ENCODE measurements at places on chromosomes 6 and 20.

GRCh38 chr6:44268095-44268628 is 2.1 kb upstream of the TMEM151B start:
- peak; percentile 60 for DNase-seq

- no peak for DNase-seq
These were observed 785.6 kb downstream of the QKI start for GRCh38 chr6:164200071-164200470.

DNA sequence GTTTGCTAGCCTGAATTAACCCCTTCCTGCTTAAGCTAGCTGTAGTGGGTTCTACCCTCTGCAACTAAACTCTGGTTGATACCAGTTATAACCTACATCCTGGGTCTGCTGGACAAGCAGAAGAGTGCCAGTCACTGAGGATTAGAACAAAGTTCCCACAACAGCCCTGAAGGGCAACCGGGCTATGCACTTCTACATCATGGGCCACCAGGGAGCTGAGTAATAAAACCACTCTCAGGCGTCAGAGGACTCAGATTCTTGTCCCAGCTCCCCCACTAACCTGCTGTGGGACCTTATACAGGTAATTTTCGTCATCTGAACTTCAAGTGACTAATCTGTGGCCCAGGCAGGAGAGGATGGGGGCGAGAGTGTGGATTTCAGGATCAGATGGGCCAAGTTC is 56.8 kb downstream of the EYA2 start:
- no peak for DNase-seq

DNA sequence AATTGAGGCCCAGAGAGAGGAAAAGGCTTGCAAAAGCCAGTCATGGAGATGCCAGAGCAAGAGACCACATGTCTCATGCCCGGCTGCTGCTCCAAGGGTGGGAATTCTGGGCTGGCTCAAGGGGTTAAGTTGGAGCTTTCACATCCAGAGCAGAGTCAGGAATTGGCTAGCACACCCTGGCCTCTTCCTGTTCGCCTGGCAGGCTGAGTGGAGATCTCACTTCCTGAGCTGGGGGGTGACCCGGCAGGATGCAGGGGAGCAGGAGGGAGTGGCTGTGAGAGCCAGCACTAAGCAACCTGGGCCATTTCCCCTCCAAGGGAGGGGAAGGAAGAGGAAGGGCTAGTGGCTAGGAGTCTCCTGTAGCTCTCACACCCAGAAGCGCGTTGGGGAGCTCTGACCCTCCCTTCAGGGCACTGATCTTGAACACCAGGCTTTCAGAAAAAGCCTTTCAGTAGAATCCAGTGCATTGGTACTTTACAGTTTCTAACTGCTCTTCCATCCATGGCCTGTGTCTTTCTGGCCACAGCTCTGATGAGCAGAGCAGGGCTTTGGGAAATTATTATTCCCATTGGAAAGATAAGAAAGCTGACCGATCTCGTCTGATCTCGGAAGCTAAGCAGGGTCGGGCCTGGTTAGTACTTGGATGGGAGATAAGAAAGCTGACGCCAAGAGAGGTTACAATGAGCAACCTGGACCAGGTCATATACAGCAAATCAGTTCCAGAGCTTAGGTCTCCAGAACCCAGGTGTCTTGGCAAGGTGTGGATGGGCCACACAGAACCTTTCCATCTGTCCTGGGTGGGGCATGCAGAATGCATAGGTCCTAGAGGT is 2.2 kb upstream of the CCM2L start:
- DNase-seq = no peak

GRCh38 chr6:81169166-81169565 is 583.3 kb downstream of the TENT5A start:
- no peak for DNase-seq

DNA sequence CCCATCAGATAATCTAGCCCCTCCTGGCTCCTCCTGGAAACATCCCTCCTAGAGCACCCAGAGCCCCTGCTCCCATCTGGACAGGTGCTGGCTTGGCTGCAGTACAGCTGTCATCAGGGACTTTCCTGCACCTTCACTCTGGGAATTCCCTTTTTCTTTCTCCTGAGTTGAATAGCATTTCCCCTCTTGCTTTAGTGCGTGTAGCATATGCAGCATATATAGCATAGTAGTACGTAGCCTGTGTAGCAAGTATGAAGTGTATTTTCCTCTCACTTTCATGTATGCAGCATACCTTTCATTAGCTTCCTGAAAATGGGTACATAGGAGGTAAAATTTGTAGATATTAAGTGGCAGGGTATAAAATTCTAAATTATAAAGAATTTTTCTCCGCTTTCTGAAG is 352.9 kb downstream of the ESR1 start:
- peak; percentile 9 for DNase-seq

- no peak for DNase-seq
These were observed 43.3 kb downstream of the DUSP22 start for GRCh38 chr6:335572-335971.

GRCh38 chr6:125073071-125073470 is 80.5 kb upstream of the TPD52L1 start:
- DNase-seq = no peak

DNA sequence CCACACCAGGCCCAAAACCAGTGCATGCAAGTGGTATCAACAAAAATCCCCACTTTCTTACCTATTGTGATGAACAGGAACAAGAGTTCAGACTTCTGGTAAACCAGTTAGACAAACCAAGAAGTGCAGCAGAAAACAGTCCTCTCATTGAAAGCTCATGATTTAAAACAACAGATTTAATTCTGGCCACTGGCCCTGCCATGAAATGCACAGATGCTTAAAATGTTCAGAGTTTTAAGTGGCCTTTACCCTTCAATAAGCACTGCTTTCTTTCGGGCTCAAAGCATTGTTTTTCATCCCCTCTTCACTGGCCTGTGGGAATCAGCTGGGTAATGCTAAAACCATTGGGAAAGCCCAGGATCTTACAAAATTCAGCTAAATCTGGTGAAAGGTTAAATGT is 102.4 kb upstream of the ISM1 start:
- no peak for DNase-seq

DNA sequence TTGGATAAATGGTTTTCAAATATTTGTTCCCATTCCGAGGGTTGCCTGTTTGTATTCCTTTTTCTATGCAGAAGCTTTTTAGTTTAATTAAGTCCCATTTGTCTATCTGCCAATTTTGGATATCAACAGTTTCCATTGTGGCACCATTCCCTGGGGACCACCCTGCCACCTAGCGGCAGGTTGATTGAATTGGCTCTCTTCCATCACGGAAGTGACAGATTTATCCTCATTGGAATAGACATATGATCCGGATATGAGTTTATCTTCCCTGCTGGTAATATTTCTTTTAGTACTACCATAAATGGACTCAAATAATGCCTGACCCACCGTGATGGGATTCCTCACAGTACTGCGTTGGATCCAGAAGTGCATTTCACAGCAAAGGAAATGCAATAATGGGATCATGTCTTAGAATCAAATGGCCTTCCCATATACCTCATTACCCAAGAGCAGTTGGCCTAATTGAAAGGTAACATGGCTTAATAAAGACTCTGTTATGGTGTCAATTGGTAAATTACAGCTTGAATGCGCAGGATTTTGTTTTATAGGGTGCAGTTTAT is 327.0 kb downstream of the BMP2 start:
- no peak for DNase-seq

DNA sequence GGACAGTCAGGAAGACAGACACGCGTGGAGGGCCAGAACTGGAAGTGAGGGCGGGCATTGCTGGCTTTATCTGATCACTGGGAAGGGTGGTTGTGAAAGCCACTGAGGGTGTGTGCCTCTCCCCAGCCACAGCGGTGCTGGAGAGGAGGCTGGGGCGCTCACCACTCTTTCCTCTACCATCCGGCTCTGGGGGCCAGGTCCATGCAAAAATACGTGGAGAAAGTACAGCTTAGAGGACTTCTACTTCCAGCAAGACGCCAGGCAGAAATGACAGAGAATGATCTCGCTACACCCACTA is 148.8 kb upstream of the RPS6KA2 start:
- DNase-seq = no peak

GRCh38 chr20:64099086-64099786 is 8.1 kb downstream of the NPBWR2 start:
- no peak for DNase-seq

GRCh38 chr6:112927641-112928320 is 580.7 kb downstream of the RFPL4B start:
- DNase-seq = no peak

GRCh38 chr6:79656134-79656533 is 25.0 kb downstream of the SH3BGRL2 start:
- no peak for DNase-seq

GRCh38 chr6:35973670-35974222 is 50.7 kb downstream of the SLC26A8 start:
- no peak for DNase-seq

GRCh38 chr20:13131688-13132087 is 89.4 kb upstream of the ISM1 start:
- no peak for DNase-seq

DNA sequence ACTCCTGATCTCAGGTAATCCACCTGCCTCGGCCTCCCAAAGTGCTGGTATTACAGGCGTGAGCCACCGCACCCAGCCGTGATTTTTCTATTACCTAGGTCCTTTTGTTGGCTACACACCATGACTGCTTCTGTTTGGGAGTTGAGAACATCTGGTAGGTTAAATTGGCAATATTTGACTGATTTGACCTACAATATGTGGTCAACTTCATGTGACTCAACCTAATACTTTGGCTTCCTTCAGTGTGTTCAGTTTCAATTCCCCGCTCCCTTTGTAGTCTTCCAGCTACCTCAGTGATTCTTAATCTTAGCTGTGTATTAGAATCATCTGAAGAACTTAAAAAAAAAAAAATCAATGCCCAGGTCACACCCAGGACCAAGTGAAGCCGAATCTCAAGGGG is 47.4 kb downstream of the MYB start:
- DNase-seq = no peak

DNA sequence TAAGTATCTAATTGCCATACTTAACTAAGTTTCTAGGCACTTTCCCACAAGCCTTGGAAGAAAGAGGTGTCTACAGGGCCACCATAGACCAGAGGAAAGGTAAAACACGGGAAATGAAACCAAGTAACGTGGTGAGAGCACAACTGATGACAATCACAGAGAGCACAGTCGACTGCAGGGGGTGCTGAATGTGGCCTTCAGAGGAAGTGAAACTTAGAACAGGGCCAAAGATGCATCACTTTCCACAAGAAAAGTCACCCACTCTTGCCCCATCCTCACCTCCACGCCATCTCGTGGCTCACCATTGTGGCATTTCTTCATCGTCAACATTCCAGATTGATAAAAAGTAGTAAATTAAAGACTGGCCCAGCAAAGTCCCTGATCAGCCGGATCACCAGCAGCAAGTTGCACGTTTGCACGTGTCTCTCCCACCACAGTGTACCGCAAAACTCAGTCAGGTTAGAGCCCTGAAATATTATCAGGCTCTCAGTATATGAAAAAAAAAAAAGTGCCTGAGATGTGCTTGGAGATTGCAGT is 31.4 kb downstream of the HIVEP2 start:
- peak; percentile 86 for DNase-seq

DNA sequence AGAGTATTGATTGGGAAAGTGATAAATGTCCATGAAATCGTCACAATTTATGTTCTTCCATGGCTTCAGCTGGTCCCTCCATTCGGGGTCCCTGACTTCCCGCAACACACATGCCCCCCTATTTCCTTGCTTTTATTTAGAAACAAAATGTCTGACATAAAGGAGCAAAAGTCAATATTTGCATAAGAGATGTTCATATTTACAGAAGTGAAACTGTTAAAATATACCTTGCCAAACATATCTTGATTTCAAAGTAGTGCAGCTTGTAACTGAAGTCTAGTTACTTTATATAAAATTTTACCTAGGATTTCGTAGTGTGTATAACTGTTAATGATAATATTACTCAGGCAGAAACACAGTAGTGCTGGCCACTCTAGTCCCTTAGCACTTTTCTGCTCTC is 548.9 kb upstream of the ADGRB3 start:
- peak; percentile 2 for DNase-seq

- DNase-seq = no peak
These were observed 39.4 kb upstream of the MLIP start for GRCh38 chr6:54071821-54072340.

GRCh38 chr6:45543298-45544235 is 165.8 kb upstream of the SUPT3H start:
- DNase-seq = no peak

GRCh38 chr6:42088101-42088591 is 37.8 kb downstream of the TAF8 start:
- DNase-seq = no peak

DNA sequence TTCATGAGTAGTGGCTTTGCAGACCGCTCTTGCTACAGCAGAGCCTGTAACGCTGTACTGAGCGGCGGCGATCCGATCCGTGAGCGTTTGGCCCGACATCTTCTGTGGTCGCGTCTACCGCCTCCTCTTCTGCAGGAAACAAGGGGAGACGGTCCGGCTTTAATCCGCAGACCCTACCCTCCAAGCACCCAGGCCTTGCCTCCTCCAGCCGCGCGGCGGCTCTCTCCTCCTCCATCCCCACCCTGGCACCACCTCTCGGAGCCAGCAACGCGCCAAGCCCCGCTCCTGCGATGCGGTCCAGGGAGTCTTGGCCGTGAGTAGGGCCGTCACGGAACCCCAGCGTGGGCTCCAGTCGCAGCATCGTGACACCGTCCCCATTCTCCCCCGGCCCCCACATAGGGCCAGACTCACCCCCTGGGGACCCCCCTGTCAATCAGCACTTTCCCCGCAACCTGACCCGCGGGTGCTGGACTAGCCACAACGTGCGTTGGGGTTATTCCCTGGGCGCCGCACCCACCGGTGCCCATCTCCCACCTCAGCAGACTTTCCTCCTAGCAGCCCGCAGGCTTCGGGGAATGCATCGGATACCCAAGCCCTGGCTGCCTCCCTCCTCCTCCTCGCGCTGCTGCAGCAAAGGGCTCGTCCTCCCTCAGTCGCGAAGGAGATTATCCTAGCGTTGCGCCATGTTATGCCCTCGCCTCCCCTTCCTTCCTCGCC is 914 bp downstream of the SNAP91 start:
- no peak for DNase-seq

- DNase-seq = no peak
These were observed 33.5 kb downstream of the FAM8A1 start for GRCh38 chr6:17633465-17634188.

GRCh38 chr20:63178889-63179686 is 36.8 kb downstream of the YTHDF1 start:
- peak; percentile 72 for DNase-seq

- no peak for DNase-seq
These were observed 24.2 kb downstream of the EDN3 start for GRCh38 chr20:59324521-59325141.

GRCh38 chr6:108581932-108582475 is 21.3 kb downstream of the FOXO3 start:
- DNase-seq = no peak

- DNase-seq = no peak
These were observed 147.1 kb downstream of the LRFN2 start for GRCh38 chr6:40440053-40440452.
